ENCODE measurements at places on chromosomes 5 and 9.

DNA sequence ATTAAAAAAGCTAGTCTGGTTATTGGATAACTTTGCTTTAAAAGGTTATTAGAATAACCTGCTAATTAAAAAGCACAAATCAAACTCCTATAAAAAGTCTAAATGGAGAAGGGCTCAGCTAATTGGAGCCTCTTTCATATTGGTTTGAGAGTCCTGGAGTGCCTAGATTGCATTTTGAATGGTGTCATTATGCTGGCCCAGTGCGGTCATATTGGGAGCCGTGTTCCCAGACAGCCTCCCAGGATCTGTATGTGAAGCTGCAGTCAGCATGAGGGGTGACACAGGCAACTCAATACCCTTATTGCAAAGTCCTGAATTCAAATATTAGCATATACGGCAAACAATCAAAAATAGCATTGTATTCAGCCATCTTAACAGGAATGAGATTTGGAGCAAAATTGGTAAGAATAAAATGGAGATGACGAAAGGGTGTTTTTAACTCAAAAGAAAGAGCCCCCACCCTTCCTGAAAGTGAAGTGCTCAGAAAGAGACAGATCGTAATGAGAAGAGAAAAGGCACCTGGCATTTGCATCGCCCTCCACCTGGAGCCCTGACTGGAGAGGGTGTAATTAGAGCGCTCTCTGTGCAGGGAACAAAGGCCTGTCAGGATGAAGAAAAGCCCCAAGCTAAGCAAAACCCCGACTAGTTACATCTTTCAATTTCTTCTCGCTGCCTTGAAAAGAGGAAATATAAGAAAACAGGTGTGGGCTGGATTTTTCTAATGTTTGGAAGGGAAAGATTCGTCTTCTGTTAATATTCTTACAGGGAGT lies 621.0 kb upstream of the ADAMTS16 start:
- DNase-seq: no peak

GRCh38 chr5:171312129-171312974 lies 3.3 kb downstream of the TLX3 start:
- DNase-seq: no peak

- DNase-seq: no peak
Measured at GRCh38 chr5:80466669-80467485, 21.0 kb upstream of the FAM151B start.

DNA sequence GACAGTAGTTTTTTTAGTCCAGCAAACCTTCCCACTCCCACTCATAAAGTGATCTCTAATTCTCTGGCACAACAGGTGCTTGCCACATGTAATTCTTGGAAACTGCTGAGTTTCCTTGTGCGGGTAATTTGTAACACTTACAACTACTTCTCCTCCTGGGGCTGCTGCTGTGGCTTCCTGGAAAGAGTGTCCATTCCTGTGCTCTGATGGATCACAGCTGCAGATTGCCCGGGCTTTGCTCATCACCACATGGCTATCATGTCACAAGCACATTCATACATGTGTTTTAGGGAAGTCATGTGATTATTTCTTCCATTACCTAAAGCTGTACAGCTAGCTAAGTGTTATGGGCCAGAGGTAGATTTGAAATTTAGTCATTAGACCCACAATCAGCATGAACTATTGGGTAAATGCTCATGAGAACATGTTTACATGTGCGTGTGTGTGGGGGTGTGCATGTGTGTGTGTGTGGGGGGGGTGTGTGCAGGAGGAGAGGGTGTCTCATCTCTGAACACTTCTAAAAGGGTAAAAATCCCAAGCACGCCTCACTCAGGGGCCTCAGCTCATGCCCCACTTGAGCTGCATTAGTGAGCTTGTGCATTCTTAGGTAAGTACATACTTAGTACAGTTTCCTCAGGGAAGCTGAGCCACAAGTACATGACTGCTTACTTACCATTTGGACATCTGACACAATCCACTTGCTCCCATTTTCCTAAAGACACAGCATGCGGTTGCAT lies 118.1 kb upstream of the CCDC112 start:
- DNase-seq: no peak

DNA sequence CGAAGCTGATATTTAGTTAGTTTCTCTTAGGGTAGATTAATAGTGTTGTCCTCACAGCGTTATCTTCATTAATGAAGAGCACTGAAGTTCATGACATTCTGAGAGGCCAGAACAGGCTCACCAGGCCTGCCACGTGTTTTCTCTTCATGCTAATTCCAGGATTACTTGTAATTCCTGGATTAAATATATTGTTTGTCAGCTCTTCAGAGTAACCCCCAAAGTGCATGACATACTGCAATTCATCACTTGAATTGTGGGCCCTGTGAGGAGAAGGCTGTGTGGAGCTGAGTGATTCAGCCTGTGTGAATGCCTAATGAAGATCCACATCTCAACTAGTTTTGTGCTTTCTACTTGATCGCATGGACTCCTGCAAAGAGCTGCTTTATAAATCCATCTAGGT lies 401.0 kb upstream of the ADAMTSL1 start:
- no peak for DNase-seq

DNA sequence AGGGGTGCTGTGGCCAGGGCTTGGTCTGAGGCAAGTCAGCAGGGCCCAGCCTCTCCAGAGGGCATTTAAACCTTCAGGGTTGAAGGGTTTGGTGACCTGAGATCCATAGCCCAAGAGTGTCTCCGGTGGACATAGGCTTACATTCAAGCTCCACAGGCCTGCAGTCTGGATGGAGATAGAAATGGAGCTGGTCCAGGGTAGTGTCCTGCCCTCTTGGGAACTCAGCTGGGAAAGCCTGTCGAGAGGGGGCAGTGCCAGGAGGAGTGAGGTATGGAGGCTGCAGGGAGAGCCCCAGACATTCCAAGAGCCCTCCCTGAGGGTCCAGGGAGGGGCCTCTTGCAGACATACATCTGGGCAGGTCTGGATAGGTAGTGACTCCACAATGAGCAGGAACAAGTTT lies 177.0 kb upstream of the MVB12B start:
- no peak for DNase-seq

- peak; percentile 47 for DNase-seq
Measured at GRCh38 chr9:96686638-96687335, 31.7 kb upstream of the PRXL2C start.

- DNase-seq: no peak
Measured at GRCh38 chr5:136809382-136809781, 444.0 kb upstream of the TRPC7 start.

DNA sequence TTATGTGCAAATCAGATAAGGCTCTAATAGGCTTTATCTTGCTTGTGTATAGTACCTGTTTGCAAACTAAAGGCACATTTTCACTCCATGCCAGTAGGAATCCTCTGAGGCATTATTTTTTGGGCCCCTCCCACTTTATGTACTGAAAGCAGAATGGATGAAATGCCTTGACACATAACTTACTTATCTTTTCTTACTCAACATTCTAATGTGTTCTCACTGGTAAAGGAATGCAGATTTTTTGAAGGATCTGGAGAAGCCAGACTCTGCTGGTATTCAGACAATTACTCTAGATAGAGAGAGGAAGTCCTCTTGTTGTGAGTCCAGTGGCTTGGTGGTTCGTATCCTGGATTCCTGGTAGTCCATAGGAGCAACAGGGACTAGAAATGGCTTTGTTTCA lies 336.7 kb downstream of the CCDC171 start:
- no peak for DNase-seq

DNA sequence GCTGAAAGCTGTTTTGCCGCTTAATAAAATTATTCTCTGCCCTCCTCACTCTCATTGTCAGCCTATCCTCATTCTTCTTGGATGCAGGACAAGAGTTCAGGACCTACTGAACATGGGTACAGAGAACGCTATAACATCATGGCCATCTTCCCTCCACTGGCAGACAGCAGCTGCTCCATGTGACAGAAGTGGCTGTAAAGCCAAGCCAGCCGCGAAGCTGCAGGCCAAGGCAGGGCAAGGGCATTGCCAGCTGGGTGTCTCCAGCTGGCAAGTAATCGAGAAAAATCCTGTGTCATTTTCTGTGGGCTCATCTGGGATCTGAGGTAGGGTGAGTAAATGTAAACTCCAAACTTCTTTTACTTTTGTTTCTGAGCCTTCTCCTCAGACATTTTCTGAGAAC lies 84.8 kb downstream of the SLC25A46 start:
- no peak for DNase-seq
